ENCODE measurements at places on chromosomes 7 and 10.

- no peak for DNase-seq
Observed at GRCh38 chr10:104049504-104050250, 36.0 kb downstream of the COL17A1 start.

DNA sequence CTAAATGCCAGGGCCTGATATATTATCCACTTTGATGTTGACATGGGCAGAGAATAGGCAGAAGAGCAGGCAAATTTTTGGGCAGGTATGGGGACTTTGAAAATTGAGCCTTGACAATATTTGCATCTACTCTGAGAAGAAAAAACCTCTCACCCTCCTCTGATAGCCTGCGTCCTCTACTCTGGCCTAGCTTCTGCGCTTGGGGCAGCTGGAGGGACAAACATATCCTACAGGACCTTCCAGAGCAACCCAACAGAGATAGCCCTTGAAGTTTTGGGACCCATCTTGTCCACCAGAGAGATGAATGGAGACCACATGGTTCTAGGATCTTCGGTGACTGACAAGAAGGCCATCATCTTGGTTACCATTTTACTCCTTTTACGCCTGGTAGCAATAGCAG is at the start of gene TAS2R60:
TSS of gene TAS2R60 (plus strand) at position 301 of the 400 bp plus-strand sequence. CDS start at position 301, 0 bp downstream.
- no peak for DNase-seq

DNA sequence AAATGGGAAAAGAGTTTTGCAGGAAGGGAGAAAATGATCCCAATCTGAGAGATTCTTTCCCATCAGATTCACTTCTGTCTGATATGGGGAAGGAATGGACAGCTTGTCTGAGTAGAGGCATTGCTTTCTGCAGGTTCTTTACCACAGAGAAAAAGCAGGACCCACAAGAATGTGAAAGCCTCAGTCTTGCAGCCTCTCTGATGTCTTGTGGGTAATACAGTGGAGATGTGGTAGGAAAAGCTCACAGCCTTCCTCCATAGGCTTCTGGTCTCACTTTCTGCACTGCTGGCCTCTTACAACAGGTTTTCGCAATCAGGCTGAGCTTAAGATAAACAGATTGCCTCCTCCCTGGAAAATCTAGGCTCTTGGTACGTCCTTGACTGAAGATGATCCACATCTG is 551 bp downstream of the IFIT1 start:
- no peak for DNase-seq

- DNase-seq = no peak
Observed at GRCh38 chr10:21737106-21737505, 203.1 kb downstream of the MLLT10 start.

- no peak for DNase-seq
Observed at GRCh38 chr10:2744547-2745200, 322.7 kb upstream of the PFKP start.

Measured in activated effector memory CD4-positive, alpha-beta T cell treated with Interleukin-2 at 50 U/mL for 16 hours (primary cell).